Umbilical cord (tissue), 2 donors: ENCODE measurements at places on chromosomes 16 and 17. TPM values are rescaled to one million over a fixed set of nuclear protein-coding genes. Genes with fewer than 3 reads are reported as not detected.
A peak's percentile ranks its signal among the peaks of the same experiment; 100 is the strongest.

FBXO39 gene
- 5.5 TPM for total RNA-seq

GRCh38 chr17:49723423-49723822 is 15.7 kb upstream of the SLC35B1 start:
- peak; percentile 90 for DNase-seq

- DNase-seq = no peak
Observed at GRCh38 chr17:53336281-53336680, 486.4 kb upstream of the KIF2B start.

- DNase-seq = no peak
Observed at GRCh38 chr16:65388592-65388991, 266.7 kb upstream of the CDH11 start.

DNA sequence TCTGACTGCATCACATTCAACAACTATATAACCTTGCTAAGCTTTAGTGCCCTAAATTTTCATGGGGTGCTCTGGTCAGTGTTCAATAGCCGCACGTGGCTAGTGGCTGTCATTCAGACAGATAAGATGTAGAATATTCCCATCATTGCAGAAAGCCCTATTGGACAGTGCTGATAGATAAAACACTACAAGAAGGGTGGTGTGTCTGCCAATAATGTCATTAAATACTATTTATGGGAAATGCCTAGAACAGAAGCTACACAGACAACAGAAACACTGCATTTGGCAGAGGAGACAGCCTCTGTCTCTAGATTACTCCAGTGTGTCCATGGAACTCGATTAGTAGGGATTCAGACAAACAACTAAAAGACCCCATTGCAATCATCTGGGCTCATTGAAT is 28.4 kb upstream of the PMP22 start:
- DNase-seq = no peak

FOXO3B gene
- 1.9 TPM for total RNA-seq

- DNase-seq = no peak
Observed at GRCh38 chr17:82745524-82745923, 6.3 kb upstream of the TBCD start.

CFAP119 gene
- not detected for total RNA-seq

- no peak for DNase-seq
Observed at GRCh38 chr16:75065521-75066149, 50.9 kb downstream of the LDHD start.

CCL15 gene
- total RNA-seq = not detected

DNA sequence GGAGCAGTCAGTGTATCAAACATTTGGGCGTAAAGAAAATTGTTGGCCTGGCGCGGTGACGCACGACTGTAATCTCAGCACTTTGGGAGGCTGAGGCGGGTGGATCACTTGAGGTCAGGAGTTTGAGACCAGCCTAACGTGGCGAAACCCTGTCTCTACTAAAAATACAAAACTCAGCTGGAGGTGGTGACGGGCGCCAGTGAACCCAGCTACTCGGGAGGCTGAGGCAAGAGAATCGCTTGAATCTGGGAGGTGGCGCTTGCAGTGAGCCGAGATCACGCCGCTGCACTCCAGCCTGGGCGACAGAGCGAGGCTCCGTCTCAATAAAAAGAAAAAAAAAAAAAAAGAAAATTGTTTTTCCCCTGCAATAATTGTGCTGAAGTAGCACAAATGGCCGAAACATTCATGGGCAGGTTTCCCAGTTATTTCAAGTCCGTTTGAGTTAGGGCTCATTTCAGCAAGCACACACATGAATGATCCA is 1.4 kb downstream of the GCSH start:
- DNase-seq = peak; percentile 12

GRCh38 chr16:23941963-23942564 is 106.3 kb downstream of the PRKCB start:
- no peak for DNase-seq

GRCh38 chr16:30553393-30553899 is 4.7 kb downstream of the ZNF764 start:
- no peak for DNase-seq

EMP2 gene
- total RNA-seq = 27.0 TPM

GRCh38 chr17:42937712-42938596 is 26.3 kb downstream of the AARSD1 start:
- DNase-seq = peak; percentile 66

MPV17L gene
- 1.9 TPM for total RNA-seq

GRCh38 chr17:31274252-31274651 is 22.8 kb downstream of the OMG start:
- peak; percentile 29 for DNase-seq

DNA sequence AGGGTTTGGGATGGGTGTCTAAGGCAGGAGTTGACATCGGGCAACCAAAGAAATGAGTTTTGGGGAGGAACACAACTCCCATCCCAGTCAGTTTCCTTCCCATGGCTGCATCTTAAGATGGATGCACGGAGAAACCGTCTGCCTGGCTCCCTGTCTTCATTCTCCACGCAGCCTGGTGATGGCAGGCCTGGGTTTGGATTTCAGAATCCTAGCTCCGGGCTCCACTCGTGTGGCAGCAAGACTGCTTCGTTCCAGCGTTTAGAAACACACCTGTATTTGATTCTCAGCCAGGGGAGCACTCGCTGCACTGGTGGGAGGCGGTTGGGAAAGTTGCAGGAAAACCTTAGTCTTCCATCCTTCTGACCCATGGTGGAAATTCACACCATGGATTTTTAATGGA is 141.1 kb downstream of the RAB11FIP4 start:
- no peak for DNase-seq

GRCh38 chr17:32980230-32980629 is 11.4 kb upstream of the SPACA3 start:
- no peak for DNase-seq

DNA sequence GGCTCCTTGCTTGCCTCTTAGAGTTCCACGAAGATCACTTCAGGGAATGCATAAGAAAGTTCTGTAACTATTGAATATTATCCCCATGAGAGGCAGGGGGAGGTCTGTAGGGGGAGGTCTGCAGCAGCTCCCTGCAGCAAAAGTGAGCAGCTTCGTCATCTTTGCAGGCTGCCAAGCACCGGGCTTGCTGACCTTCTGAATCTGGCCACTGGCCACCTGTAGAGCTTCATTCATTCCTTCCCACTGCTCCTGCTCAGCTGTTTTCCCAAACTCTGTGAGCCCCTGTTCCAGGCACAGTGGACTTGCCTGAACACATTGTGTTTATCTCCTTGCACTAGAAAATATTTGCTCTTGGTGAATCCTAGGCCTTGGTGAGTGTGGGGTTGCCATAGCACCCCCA is 443.3 kb downstream of the HAPSTR1 start:
- DNase-seq = no peak

- DNase-seq = peak; percentile 56
Observed at GRCh38 chr17:8371786-8372185, 4.7 kb downstream of the KRABD2 start.

CMC2 gene
- 15.4 TPM for total RNA-seq

DNA sequence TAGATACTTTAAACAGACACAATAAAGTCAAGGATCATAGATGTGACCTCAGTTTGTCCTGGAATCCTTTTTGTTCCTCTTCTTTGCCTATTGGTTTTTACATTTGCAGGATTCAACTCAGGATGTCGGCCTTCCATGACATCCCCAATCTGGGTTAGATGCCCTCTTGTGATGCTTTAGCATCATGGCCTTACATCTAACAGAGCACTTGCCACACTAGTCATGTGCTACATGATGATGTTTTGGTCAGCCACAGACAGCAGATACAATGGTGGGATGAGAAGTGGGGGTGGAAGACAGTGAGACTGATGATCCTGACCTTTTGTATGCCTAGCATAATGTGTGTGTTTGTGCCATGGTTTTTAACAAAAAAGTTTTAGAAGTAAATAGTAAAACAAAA is 1.8 kb upstream of the SYNRG start:
- DNase-seq = no peak

- DNase-seq = no peak
Observed at GRCh38 chr17:39626171-39627046, at the start of gene PPP1R1B. PPP1R1B (plus strand) TSS chr17:39626952; CDS start chr17:39627393, 441 bp downstream.

TLCD2 gene
- 5.8 TPM for total RNA-seq

RASL10B gene
- total RNA-seq = 14.7 TPM

KRTAP4-9 gene
- not detected for total RNA-seq

KCNH4 gene
- not detected for total RNA-seq

- DNase-seq = no peak
Observed at GRCh38 chr16:24054741-24055491, 201.2 kb upstream of the CACNG3 start.

- no peak for DNase-seq
Observed at GRCh38 chr17:81052199-81052997, 17.4 kb downstream of the BAIAP2 start.

- no peak for DNase-seq
Observed at GRCh38 chr16:52552643-52553042, 5.7 kb upstream of the TOX3 start.

DNA sequence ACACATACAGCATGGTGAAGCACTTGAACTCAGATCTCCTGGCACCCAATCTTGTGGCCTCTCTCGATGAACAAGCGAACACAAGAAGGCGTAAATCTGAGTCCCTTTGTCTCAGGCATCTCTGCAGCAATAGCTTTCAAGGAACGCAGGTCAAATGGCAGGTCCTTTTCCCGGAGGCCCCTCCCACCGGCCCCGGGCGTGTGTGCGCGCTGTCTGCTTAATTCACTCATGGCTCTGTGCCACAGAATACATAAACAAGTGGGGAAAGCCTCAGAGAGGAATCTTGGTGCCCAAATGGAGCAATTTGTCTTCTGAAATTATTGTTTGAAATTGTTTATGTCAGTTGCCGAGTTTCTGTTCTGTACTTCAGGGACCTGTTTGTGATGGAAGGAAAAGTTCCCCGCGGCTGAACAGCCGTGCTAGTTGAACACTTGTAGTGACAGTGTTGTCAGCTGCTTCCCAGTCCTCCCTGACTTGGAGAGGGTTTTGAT is 14.8 kb downstream of the MYOCD start:
- DNase-seq = no peak

GRCh38 chr16:12988071-12988470 is 86.7 kb downstream of the SHISA9 start:
- no peak for DNase-seq

PROCA1 gene
- 18.1 TPM for total RNA-seq

- no peak for DNase-seq
Observed at GRCh38 chr17:12731839-12732238, 57.5 kb upstream of the ARHGAP44 start.

DYNLRB2 gene
- 3.1 TPM for total RNA-seq

GRCh38 chr17:12114686-12115418 is 94.2 kb downstream of the MAP2K4 start:
- peak; percentile 5 for DNase-seq

GRCh38 chr17:50507871-50508572 is at the start of gene MYCBPAP:
MYCBPAP (plus strand) TSS chr17:50508439; CDS start chr17:50508675, 236 bp downstream.
- peak; percentile 79 for DNase-seq

- DNase-seq = no peak
Observed at GRCh38 chr16:56203052-56203451, 11.8 kb downstream of the GNAO1 start.

MEIOC gene
- 8.9 TPM for total RNA-seq

HOXB3 gene
- total RNA-seq = 18.3 TPM

GRCh38 chr17:2749058-2749783 is at the start of gene CCDC92B:
CCDC92B (minus strand) TSS chr17:2749652; CDS start chr17:2735145, 14,507 bp downstream.
- DNase-seq = no peak

GRCh38 chr17:21269394-21269793 is 15.1 kb upstream of the MAP2K3 start:
- no peak for DNase-seq

DNA sequence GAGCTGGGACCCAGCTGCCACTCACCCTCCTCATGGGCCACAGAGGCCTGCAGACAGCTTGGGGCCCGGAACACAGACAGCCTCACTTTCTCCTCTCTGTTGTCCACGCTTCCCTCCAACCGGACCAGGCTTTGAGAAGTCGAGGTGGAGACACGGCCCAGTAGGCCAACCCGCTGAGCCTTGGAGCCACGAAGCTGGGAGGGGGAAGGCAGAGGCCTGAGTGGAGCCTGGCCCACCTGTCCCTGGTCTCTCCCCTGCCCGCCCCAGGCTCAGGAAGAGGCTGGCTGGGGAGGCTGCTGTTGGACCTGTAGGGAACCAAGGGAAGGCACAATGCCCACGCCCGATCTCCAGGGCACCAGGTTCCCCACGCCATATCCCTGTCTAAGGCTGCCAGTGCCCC is 48.1 kb downstream of the RMI2 start:
- no peak for DNase-seq

DNA sequence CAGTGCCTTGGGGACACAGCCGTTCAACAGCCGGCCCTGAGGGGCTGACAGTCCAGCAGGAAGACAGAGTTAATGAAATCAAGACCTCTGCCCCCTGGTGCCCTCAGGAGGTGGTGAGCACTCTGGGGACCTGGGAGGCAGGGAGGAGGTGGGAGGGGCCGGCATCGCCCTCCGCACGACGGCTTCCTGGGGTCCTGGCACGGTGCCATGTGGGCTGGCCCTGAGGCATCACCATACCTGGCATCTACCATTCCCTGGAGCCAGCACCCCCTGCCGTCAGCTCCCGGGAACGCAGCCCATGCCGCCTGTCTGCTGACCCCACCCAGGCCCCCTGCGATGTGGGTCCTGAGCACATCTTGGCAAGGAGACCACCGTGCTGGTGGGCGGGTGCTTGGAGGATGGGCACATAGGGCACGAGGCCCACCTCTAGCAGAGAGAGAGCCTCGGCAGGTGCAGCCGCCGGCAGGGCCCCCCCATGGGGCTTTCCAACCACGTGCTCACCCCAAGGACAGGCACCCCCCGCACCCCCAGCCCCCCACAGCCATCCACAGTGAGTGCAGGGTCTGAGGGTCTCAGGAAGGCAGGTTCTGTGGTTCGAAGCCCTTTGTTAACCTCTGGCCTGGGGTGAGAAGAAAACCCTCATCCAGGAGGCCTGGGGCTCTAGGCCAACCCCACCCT is 52.5 kb downstream of the ZFPM1 start:
- no peak for DNase-seq
